ENCODE measurements at places on chromosomes 2 and 18.

DNA sequence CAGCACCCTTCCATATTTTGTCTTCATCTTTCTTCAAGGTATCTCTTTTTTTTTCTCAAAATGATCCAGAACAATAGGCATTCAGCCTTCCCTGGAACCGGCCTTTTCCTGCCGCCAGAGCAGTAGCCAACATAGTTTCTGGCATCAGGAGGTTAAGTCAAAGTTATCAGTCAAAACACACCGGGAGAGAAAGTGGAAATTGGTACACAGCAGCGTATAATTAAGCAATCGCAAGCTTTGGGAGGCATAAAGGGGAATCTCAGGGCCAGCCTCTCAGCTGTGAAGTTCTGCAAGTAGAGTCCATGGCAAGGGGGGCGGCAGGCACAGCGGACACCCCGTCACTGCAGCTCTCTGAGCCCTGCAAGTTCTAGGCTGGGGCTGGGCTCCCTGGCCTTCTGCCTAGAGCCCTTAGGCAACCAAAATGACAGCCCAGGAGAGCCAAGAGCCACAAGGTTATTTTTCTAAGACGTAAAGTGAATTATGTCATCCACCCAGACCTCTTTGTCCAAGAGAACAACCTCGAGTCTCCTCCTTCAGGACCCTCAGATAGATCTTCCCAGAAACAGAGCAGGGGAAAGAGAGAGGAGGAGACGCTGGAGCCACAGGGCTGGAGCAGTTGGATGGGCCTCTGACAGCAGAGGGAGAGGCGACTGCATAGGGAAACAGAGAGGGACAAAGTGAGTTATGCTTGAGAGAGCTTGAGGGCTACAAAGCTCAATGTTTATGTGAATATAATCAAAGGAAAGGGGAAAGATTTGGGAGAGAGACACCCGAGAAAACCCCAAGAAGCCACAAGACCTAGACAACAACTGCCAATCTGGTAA, 114.7 kb downstream of the BCL2L11 start:
- no peak for DNase-seq

DNA sequence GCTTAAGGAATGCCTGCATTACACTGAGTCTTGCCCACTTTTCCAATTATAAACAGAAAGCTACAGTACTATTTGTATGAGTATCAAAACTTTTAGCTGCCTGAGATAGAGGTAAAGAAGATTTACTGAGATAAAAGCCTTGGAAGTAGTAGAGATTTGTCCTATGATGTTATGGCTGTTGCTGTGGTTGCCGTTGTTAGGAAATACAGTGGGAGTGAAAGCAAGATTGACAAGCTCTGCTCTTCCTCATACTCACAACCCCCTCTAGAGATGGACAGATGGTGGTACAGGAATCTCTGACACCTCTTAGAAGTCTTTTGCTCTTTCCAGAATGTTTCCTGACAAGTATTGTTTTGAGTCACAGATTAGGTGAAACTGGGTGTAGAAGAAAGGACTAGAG, 242.5 kb downstream of the RPIA start:
- peak; percentile 49 for DNase-seq

GRCh38 chr2:178506101-178506500, 25.8 kb downstream of the PLEKHA3 start:
- DNase-seq = peak; percentile 28

GRCh38 chr18:52077251-52077983, 262.6 kb upstream of the DCC start:
- no peak for DNase-seq

DNA sequence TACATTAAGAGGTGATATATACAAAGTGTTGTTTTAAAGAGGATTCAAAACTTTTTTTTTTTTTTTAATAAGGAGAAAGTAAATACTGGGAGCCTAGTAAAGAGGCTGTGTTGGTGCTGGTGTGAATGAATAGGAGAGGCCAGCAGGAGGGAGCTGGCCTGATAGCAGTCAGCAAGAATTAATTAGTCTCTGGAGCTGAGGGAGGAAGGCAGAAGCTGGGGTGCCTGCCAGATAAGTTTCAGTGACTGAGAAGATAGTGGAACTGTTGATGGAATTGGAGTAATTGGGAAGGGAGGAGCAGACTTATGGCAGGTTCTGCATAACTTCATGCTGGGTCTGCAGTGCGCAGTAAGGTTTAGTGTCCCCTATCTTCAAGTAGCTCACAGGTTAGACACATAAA, 36.2 kb upstream of the SNORC start:
- no peak for DNase-seq
